ENCODE measurements at places on chromosomes 13 and 19. TPM values are rescaled to one million over a fixed set of nuclear protein-coding genes. Genes with fewer than 3 reads are reported as not detected.

- no peak for DNase-seq
These were observed 68.2 kb upstream of the LSM14A start for GRCh38 chr19:34104096-34104495.

DNA sequence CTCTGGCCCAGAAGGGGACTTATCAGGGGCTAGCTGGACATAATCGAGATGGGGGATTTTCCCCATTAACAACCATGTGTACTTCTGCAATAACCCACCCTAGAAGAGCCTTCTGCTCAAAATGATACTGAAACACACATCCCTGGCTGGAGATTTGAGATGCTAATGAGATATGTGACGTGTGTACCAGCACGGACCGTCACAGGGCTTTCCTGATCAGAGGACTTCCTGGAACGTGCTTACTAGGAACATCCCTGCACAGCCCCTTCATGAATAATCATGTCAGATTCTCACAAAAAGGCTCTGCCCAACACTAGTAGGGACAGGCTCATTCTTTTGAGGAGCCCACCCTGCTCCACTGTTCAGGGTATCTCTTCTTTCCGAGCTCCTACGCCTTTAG lies 6.5 kb upstream of the ERVV-1 start:
- DNase-seq = no peak

GRCh38 chr13:71115301-71115700 lies 751.7 kb downstream of the DACH1 start:
- DNase-seq = no peak

GRCh38 chr19:43464134-43464775 lies 1.2 kb downstream of the LYPD3 start:
- DNase-seq = no peak

DNA sequence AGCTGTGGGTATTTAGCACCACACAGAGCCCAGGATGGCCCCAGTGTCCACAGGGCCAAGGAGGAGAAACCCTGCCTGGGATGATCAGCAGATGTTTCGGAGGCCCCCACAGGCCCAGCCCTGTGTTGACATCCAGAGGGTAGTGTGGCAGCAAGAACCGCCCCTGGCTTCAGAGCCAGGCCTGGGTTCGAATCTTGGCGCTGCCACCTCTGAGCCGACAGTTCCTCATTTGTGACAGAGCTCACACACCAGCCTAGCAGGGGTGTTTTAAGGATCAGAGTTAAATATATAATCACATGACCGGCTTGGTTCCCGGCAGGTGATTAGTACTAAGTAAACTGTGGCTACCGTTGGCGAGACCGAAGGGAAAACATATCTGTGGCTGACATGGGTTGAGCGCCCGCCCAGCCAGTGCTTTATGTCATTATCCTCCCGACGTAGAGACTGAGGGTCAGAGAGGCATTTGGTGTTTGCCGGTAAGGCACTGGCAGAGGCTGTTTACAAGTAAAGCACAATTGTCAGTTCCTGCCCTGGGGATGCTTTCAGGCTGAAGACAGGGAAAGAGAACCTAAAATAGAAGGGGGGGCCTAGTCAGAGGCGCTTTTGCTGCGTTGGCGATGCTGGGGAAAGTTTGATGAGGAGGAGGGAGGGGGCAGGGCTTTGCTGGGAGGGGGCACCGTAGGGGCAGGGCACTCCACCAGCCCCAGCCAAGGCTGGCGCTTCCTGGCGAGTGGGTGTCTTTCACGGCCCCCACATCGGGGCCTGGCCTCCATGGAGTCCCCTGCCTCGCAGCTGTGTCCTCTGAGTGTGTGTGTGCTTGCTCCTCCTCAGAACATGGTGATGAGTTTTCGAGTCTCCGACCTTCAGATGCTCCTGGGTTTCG lies 4.8 kb downstream of the PIAS4 start:
- no peak for DNase-seq

DNA sequence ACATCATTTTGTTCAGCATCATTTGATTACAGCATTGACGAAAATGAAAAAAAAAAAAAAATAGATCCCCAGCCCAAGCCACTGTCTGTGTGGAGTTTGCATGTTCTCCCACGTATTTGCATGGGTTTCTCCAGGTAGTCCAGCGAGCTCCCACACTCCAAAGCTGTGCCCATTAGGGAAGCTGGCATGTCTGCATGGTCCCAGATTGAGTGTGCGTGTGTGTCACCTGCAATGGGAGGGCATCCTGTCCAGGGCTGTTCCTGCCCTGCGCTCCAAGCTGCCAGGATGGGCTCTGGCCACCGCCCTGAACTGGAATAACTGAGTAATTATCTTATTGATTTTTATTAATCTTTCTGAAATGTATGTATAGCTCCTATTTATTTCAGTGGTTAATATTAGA lies 88.6 kb downstream of the KLF12 start:
- no peak for DNase-seq

GRCh38 chr19:40596608-40597328 lies 4.4 kb upstream of the LTBP4 start:
- no peak for DNase-seq

The HSPB6 gene
- polyA plus RNA-seq = not detected

The AMH gene
- not detected for polyA plus RNA-seq

The FFAR1 gene
- polyA plus RNA-seq = not detected

The ZNF460 gene
- polyA plus RNA-seq = 4.8 TPM

The ZIC2 gene
- not detected for polyA plus RNA-seq

All from CD4-positive, alpha-beta memory T cell (primary cell).